Trophoblast cell (in vitro differentiated cells and primary cell): ENCODE measurements at places on chromosomes 16 and 17.

GRCh38 chr17:59327121-59327980 lies 4.1 kb upstream of the YPEL2 start:
- H3K27me3 ChIP-seq = no peaks in the 10 kb centered on the region
- no peak for DNase-seq
- H3K36me3 ChIP-seq = no peaks in the 10 kb centered on the region
- H3K4me1 ChIP-seq = peaks cover 11% of the 10 kb centered on the region
- H3K4me3 ChIP-seq = no peak overlapping the region

- H3K4me3 ChIP-seq = no peak overlapping the region
- no peak for DNase-seq
- no peaks in the 10 kb centered on the region for H3K36me3 ChIP-seq
- peaks cover 6% of the 10 kb centered on the region for H3K4me1 ChIP-seq
Measured at GRCh38 chr17:44913676-44914075, 1.6 kb downstream of the GFAP start.

- no peaks in the 10 kb centered on the region for H3K36me3 ChIP-seq
- no peak for DNase-seq
- H3K27ac ChIP-seq = no peak overlapping the region
- H3K4me3 ChIP-seq = no peak overlapping the region
- no peaks in the 10 kb centered on the region for H3K27me3 ChIP-seq
Measured at GRCh38 chr16:14337303-14338191, 266.4 kb downstream of the MRTFB start.

DNA sequence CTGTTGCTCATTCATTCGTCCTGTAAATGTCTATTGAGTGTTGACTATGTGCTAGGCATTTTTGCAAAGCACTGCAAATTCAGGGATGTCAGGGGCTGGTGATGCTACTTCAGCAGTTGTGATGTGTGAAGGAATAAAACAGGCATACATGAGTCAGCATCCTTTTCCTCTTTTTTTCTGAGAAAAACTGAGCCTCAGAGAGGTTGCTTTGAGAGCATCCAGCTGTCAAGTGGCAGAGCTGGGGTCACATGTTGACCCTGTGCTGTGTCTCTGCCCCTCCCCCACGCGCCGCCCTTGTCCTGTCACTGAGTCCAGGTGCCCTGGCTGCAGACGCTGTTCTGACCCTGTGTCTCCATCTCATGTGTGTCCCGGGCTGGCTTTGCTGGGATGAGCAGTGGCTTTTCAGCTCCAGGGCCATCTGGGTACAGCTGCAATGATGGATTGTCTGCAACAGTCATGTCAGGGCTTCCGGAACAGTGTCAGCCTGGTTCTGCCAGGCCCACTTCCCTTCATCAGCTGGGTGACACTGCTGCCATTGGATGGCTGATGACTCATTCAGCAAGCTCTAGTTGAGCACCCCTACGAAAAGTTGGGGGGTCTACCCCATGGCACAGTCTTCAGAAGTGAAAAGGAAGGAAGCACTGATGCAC lies 14.9 kb downstream of the SEC14L5 start:
- no peak overlapping the region for H3K27ac ChIP-seq
- H3K36me3 ChIP-seq = no peaks in the 10 kb centered on the region
- H3K27me3 ChIP-seq = no peaks in the 10 kb centered on the region
